Activated naive CD4-positive, alpha-beta T cell treated with anti-CD3 and anti-CD28 coated beads, Interleukin-2, amount 50 U/mL, for 72 hours (primary cell): ENCODE measurements at places on chromosomes 3 and 15.

- DNase-seq, result no peak
These were observed 6.8 kb upstream of the MFSD1 start for GRCh38 chr3:158794936-158795518.

GRCh38 chr15:79053894-79054293 is 36.7 kb downstream of the RASGRF1 start:
- no peak for DNase-seq

- DNase-seq, result no peak
These were observed 321.0 kb upstream of the NAALADL2 start for GRCh38 chr3:174538151-174538550.

DNA sequence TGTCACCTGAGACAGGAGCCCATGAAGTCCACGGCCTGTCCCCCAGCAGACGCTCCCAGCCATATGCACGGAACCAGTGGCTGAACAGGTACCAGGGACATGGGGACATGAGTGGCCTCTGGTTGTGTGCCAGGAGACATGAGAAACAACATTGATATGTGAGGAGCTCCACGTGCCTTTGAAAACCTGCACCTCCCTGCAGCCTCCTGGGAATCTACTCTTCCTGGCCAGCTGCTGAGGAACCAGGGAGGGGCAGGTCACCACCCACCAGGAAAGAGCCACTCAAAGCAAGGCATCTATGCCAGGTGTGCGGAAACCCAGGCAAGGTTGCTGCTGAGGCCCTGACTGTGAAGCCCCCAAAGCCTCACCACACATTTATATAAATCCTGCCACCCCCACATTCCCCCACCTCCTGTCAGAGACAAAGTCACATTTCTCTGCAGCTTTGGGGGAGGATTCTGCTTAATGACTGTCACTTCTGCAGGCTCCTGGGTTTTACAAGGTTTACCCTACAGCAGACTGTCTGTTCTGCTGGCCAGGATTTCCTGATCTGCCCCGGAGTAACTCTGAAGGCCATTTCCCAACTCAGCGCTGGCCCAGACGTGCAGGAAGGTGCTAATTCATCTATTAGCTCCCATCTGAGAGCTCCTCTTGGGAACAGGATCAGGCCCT is 110.8 kb downstream of the ADCY5 start:
- no peak for DNase-seq
